ENCODE measurements at places on chromosomes 12 and 14. TPM values are rescaled to one million over a fixed set of nuclear protein-coding genes. Genes with fewer than 3 reads are reported as not detected.

The FOXN4 gene
- total RNA-seq, result not detected

The NPC2 gene
- 33.2 TPM for total RNA-seq

The PLEK2 gene
- total RNA-seq, result not detected

The KIF26A gene
- total RNA-seq, result not detected

The NRXN3 gene
- total RNA-seq, result not detected

The AMDHD1 gene
- total RNA-seq, result 1.6 TPM

The BBS10 gene
- 2.8 TPM for total RNA-seq

The RNASE11 gene
- total RNA-seq, result not detected

The DIP2B gene
- total RNA-seq, result 23.2 TPM

The PROX2 gene
- 7.1 TPM for total RNA-seq

The LMNTD1 gene
- total RNA-seq, result not detected

The SLC24A4 gene
- total RNA-seq, result 1.1 TPM

The CLEC12A gene
- total RNA-seq, result 18.9 TPM

The FOXG1 gene
- total RNA-seq, result not detected

The MGAT4C gene
- not detected for total RNA-seq

The KRT81 gene
- 1.3 TPM for total RNA-seq

The AICDA gene
- total RNA-seq, result not detected

The PTPRO gene
- total RNA-seq, result 0.53 TPM

The KRT80 gene
- not detected for total RNA-seq

The TAS2R31 gene
- 3.7 TPM for total RNA-seq

The RND1 gene
- 1.7 TPM for total RNA-seq

The LMBR1L gene
- 294 TPM for total RNA-seq

The GSC gene
- total RNA-seq, result 0.77 TPM

The MDM1 gene
- 21.3 TPM for total RNA-seq

The PLCZ1 gene
- total RNA-seq, result not detected

The FAM181A gene
- not detected for total RNA-seq

The NEMP1 gene
- 12.1 TPM for total RNA-seq

The YY1 gene
- 92.6 TPM for total RNA-seq

The OR6C2 gene
- not detected for total RNA-seq

Data from natural killer cell (primary cell).